ENCODE measurements at places on chromosomes 5 and 9. TPM values are rescaled to one million over a fixed set of nuclear protein-coding genes. Genes with fewer than 3 reads are reported as not detected.
A peak's percentile ranks its signal among the peaks of the same experiment; 100 is the strongest.

Gene SEMA4D
- 47.2 TPM for total RNA-seq

Gene OLFM1
- 36.8 TPM for total RNA-seq

Gene SLC6A7
- total RNA-seq, result not detected

Gene NPR2
- total RNA-seq, result 12.5 TPM

Gene PCDHA11
- 6.6 TPM for total RNA-seq

Gene HTR1A
- 0.79 TPM for total RNA-seq

Gene PRRC2B
- 243 TPM for total RNA-seq

Gene CBY3
- total RNA-seq, result 1.6 TPM

Gene MRRF
- total RNA-seq, result 31.6 TPM

Gene EQTN
- not detected for total RNA-seq

Gene SCGB3A2
- total RNA-seq, result 62.5 TPM

Gene C9orf50
- not detected for total RNA-seq

DNA sequence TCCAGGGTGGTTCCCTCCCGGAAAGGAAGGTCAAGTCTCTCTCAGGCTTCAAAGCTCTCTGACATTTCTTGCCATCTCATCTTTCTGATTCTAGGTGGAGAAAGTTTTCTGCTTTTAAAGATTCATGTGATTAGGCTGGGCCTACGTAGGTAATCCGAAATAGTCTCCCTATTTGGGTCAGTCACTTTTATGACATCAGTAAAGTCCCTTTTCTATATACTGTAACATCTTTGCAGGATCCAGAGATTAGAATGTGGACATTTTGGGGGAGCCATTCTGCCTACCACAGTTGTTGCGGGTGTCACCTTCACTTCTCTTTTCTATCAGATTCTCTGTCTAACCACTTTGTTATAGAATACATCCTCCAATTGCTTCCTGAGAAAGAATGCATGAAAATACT is 1.9 kb upstream of the RNF180 start:
- no peak overlapping the region for H3K4me3 ChIP-seq
- H3K27ac ChIP-seq, result no peak overlapping the region
- no peaks in the 10 kb centered on the region for H3K4me1 ChIP-seq
- H3K36me3 ChIP-seq, result no peaks in the 10 kb centered on the region
- peaks cover 2% of the 10 kb centered on the region for H3K27me3 ChIP-seq

- H3K36me3 ChIP-seq, result peaks cover 6% of the 10 kb centered on the region
- H3K4me3 ChIP-seq, result peak overlapping the region; percentile 86
- H3K4me1 ChIP-seq, result no peaks in the 10 kb centered on the region
Observed at GRCh38 chr5:56910210-56910965, 992 bp downstream of the SETD9 start.

- peaks cover 3% of the 10 kb centered on the region for H3K36me3 ChIP-seq
- H3K27ac ChIP-seq, result peak overlapping the region; percentile 91
- peaks cover 25% of the 10 kb centered on the region for H3K4me1 ChIP-seq
Observed at GRCh38 chr9:89435071-89435823, 62.7 kb downstream of the SEMA4D start.

DNA sequence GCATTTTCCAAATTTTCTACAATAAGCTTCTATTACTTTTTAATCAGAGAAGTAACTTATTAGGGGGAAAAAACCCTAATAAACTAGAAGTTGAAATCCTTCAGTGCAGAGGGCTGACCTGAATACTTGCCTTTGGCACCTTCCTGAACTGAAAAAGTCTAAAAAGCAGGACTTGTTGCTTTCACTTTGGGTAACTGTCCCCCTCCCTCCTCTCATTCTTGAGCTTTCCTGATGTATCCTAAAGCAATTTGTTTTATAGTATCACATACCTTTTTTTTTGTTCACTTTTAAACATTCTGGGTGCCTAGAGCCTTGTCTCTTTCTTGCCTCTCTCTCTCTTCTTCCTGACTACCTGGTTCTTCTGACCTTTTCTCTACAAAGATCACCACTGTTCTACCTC is 64.0 kb upstream of the ERBIN start:
- no peak overlapping the region for H3K27ac ChIP-seq
- H3K4me3 ChIP-seq, result no peak overlapping the region
- H3K4me1 ChIP-seq, result no peaks in the 10 kb centered on the region
- H3K36me3 ChIP-seq, result no peaks in the 10 kb centered on the region

GRCh38 chr5:130836729-130837649 is 328.1 kb downstream of the HINT1 start:
- H3K4me3 ChIP-seq, result no peak overlapping the region
- no peak overlapping the region for H3K27ac ChIP-seq
- H3K27me3 ChIP-seq, result no peaks in the 10 kb centered on the region
- H3K36me3 ChIP-seq, result peaks cover under 1% of the 10 kb centered on the region
- DNase-seq, result no peak
- no peaks in the 10 kb centered on the region for H3K4me1 ChIP-seq

DNA sequence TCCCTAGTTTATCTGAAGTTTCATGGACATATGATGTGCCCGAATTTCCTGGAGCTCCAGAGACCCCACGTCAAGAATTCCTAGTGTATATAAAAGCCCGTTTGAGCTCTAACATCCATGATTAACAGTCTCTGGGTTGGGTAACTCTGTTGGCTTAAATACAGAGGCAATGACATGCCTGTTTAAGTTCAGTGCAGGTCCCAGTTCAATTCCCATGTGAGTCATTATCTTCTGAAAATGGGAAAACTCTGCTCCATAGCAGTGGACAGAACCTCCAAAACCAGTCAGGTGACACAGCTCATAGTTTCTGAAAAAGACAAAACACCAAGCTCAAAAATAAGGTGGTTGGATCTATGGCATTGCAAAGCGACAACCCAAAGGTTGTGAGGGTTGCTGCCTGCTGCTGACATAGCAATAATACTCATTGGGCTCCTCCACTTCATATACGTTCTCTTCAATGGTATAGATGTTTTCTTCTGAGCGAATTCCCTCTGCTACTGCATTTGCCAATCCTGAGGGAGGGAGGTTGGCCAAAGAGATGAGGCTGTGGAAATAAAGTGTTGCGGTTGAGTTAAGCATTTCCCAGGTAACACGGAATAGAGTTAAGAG is 22.0 kb downstream of the HAVCR2 start:
- DNase-seq, result no peak
- H3K4me1 ChIP-seq, result no peaks in the 10 kb centered on the region
- no peaks in the 10 kb centered on the region for H3K36me3 ChIP-seq

DNA sequence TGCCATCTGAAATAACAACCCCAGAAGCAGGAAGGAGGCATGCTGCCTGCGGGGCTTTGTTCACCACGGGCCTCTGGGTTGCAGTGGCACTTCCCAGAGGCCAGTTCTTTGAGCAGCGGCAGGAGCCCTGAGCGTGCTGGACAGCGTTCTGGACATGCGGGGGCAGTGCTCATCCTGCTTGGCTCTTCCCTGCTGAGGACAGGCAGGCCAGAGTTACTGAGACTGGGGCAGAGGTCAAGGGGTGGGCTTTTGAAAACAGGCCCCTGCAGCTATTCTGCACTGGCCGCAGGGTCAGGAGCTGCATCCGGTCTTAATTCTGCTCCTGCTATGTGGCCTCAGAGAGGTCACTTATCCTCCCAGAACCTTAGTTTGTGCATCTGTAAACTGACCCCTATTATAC is 258.6 kb downstream of the FSTL4 start:
- DNase-seq, result no peak
- H3K36me3 ChIP-seq, result no peaks in the 10 kb centered on the region
- no peaks in the 10 kb centered on the region for H3K27me3 ChIP-seq
- no peaks in the 10 kb centered on the region for H3K4me1 ChIP-seq
- no peak overlapping the region for H3K4me3 ChIP-seq

DNA sequence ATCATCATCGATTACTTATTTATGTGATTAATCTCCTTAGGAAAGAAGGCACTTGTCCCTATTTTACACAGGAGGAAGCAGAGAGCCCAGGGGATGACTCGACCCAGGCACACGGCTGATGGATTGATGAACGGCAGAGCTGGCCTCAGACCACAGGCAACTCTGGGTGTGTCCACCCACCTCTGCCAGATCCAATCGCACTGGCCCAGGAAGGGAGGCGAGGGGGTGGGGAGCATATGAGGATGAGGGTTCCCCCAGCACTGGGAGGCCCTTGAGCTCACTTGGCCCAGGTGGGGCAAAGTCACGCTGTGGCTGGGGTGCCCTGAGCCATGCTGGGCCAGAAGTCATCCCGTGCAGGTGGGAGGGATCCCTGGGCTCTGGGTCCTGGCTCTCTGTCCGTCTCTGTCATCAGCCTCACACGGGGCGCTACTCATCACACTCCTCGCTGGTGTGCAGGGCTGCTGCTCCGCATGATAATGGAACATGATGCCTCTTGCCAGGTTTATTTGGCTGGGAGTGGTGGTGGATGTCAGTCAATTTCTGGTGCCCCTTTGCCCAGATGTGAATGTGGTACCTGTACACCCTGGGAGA is 160.1 kb downstream of the GAPVD1 start:
- no peak for DNase-seq
- H3K27me3 ChIP-seq, result no peaks in the 10 kb centered on the region
- no peaks in the 10 kb centered on the region for H3K4me1 ChIP-seq
- H3K27ac ChIP-seq, result no peak overlapping the region

- no peaks in the 10 kb centered on the region for H3K36me3 ChIP-seq
- no peak for DNase-seq
- H3K4me3 ChIP-seq, result no peak overlapping the region
- no peaks in the 10 kb centered on the region for H3K4me1 ChIP-seq
Observed at GRCh38 chr5:97106216-97106581, 36.2 kb downstream of the LIX1 start.

DNA sequence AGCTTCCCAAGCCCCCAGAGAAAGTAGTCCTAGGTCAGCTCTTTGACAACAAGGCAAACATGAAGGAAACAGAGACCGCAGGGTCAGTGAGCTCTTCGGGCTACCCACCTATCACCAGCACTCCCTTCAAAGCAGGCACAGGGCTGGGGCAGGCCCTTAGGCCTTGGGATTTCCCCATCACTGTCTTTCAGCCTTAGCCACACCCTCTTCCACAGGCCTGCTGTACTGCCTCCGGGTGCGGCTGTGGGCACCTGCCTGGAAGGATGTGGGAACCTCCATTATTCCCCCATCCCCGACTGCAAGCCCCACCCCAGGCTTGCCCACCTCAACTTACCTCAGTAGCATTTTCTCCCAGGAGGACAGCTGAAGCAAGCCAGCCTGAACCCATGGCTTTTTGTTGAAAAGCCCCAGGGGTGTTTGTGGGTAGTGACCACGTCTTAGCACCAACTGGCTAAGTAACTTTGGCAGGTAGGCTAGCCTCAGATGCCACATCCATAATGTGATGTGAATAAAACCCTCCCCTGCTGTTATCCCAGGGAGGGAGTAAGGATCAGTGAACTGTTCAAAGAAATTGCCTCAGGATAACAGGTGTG is 100.2 kb downstream of the PIK3R1 start:
- H3K27me3 ChIP-seq, result no peaks in the 10 kb centered on the region
- H3K4me3 ChIP-seq, result no peak overlapping the region
- H3K36me3 ChIP-seq, result no peaks in the 10 kb centered on the region

DNA sequence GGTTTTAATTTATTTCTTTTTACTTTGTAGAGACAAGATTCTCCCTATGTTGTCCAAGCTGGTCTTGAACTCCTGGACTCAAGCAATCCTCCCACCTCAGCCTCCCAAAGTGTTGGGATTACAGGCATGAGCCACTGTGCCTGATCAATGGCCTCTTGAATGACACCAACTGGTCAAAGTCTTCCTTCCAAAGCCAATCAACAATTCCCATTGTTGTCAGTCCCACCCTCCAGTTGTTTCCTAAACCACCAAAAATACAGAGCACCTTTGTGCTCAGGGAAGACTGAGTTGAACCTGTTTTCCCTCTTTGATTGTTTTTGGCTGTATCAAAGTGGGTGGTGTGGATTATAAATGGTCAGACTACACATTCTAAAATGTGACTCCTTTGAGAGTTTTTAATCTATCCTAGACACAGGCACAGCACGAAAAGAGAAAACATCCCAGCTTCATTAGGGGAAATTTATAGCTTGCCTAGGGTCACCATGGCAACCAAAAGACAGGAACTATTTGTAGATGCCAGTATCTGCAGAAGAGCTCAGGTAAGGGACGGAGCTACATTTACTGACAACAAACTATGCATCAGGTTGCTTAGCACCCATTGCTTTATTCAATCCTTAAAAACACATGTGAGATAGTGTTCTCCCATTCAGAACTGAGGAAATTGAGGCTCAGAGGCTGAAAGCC is 27.6 kb upstream of the ATP6V1G1 start:
- no peak overlapping the region for H3K4me3 ChIP-seq
- H3K4me1 ChIP-seq, result no peaks in the 10 kb centered on the region
- DNase-seq, result no peak
- H3K27ac ChIP-seq, result no peak overlapping the region

DNA sequence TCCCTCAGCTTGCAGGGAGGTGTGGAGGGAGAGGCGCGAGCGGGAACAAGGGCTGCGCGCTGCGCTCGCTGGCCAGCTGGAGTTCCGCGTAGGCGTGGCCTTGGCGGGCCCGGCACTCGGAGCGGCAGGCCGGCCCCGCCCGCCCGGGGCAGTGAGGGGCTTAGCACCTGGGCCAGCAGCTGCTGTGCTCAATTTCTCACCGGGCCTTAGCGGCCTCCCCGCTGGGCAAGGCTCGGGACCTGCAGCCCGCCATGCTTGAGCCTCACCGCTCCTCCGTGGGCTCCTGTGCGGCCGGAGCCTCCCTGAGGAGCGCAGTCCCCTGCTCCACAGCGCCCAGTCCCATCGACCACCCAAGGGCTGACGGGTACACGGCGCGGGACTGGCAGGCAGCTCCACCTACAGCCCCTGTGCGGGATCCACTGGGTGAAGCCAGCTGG is 1516.4 kb downstream of the EFNA5 start:
- DNase-seq, result peak; percentile 80
- no peak overlapping the region for H3K27ac ChIP-seq
- H3K27me3 ChIP-seq, result no peaks in the 10 kb centered on the region
- H3K36me3 ChIP-seq, result no peaks in the 10 kb centered on the region

DNA sequence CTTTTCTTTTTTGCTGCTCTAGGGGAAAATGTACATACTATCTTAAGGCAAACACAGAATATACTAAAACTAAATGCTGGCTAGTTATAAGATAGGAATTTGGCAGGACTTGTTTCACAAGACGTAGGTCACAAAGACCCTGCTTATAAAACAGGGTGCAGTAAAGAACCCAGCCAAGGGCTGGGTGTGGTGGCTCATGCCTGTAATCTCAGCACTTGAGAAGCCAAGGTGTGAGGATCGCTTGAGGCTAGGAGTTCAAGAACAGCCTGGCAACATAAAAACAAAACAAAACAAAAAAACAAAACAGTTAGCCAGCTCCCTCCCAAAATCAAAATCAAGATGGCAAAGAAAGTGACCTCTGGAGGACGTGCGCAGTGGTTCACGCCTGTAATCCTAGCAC is 49.5 kb upstream of the DENND4C start:
- H3K36me3 ChIP-seq, result no peaks in the 10 kb centered on the region
- DNase-seq, result no peak
- H3K27me3 ChIP-seq, result no peaks in the 10 kb centered on the region
- no peak overlapping the region for H3K27ac ChIP-seq

- H3K27ac ChIP-seq, result no peak overlapping the region
- H3K27me3 ChIP-seq, result peaks cover 2% of the 10 kb centered on the region
- no peak overlapping the region for H3K4me3 ChIP-seq
- H3K36me3 ChIP-seq, result no peaks in the 10 kb centered on the region
Observed at GRCh38 chr9:137056739-137057415, 3.0 kb upstream of the ENTPD2 start.

DNA sequence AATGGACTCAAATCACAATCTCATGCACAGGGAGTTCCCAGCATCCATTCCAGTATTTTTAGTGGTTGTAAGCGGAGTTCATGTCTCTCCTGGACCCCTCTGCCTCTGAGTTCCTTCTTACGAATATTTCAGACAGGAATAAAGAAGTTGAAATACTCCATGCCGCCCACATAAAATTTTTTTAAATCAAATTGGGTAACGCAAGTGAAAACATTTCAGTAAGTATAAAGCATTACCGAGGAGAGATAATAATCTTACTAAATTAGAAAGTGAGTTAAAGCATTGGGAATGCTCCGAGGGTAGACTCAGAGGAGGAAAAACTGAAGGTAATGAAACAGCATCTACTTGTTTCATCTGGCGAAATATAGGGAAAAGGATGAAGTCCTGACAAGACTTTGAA is 317.6 kb downstream of the ARRDC3 start:
- no peak overlapping the region for H3K4me3 ChIP-seq
- no peaks in the 10 kb centered on the region for H3K36me3 ChIP-seq
- H3K27ac ChIP-seq, result no peak overlapping the region
- no peaks in the 10 kb centered on the region for H3K4me1 ChIP-seq
- H3K27me3 ChIP-seq, result no peaks in the 10 kb centered on the region
- DNase-seq, result no peak

Measured in H9 (cell line).